ENCODE measurements at places on chromosomes 5 and 9.

- DNase-seq, result no peak
These were observed 86.4 kb downstream of the ARRDC3 start for GRCh38 chr5:91296674-91297143.

DNA sequence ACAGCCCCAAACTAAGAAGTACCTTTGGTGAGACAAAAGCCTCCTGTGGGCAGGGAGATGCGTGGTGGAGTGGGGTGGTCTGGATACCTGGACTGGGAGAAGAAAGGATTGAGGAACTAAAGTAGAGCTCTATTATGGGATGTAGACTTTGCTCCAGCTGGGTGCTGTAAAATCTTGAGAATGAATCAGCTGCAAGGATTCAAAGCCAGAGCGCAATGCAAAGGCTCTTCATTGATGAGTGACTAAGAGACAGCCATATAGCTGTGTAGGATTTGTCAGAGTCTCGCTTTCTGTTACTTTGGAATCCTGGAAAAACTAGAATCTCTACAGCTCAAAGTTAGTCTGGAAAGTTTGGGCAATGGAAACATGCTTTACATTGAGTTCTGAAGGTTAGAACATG, 159.9 kb downstream of the TAF11L14 start:
- DNase-seq, result no peak

- no peak for DNase-seq
These were observed 3.6 kb upstream of the RGS7BP start for GRCh38 chr5:64502196-64502595.

- peak; percentile 24 for DNase-seq
These were observed 23.9 kb downstream of the C5orf15 start for GRCh38 chr5:133944263-133945185.

GRCh38 chr5:176320577-176320976, 41.0 kb downstream of the KIAA1191 start:
- no peak for DNase-seq

DNA sequence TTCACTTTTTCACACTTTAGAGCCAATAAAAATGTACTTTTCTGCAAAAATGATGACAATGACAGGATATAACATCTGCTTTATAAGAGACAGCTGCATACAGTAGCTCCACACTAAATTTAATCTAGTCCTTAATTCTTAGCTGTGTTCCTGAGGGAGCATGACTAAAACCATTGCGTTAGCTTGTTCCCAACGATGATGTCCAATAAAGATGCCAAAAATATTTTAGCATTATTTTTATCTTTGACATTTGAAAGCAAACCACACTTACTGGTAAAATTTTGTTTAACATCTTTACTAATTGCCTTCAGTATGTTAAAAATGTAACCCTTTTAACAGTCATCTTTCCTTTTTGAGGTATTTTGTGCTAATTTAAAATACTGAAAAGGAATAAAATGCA, 382.7 kb downstream of the CHSY3 start:
- no peak for DNase-seq

DNA sequence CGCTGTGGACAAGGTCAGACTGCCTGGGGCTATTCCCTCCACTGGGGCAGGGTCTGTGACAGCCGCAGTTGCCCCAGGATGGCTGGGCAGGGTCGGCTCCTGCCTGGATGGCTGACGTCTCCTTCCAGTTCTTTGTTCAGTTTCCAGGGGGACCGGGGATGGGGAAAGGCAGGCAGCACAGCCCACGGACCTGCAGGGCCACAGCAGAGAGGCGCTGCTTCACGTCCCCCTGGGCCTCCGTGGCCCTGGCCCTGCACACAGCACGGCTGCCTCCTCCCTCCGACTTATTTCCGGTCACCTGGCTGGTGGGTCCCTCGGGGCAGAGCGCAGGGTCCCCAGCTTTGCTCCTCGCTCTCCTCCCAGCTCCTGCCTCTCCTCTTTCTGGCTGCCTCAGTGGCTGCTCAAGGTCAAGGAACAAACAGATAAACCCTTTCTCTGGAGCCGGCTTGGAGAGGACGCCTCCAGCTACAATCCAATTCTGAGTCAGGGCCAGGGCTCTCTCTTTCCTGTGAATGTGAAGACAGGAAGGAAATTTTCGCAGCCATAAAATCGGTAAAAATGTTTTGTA, 169.7 kb downstream of the C9orf50 start:
- DNase-seq, result no peak

GRCh38 chr5:79621056-79621455, 8.8 kb downstream of the TENT2 start:
- DNase-seq, result no peak

DNA sequence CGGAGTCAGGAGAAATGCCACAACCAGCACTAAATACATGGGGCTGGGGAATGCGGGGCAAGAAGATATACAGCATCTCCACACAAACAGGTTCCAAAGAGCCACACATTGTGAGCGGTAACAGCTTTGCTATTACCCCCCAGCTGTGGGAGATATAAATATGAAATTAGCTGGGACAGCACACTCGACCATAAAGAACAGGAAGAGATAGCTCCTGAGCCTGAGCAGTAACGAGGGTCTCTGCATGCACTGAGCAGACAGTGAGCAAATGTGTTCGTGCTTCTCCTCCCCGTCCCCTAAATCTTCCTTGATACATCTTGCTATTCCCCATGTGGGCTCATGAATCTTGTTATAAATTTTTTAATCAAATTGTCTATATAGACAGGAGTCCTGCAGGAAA, 53.1 kb downstream of the ADAMTS2 start:
- DNase-seq, result no peak

DNA sequence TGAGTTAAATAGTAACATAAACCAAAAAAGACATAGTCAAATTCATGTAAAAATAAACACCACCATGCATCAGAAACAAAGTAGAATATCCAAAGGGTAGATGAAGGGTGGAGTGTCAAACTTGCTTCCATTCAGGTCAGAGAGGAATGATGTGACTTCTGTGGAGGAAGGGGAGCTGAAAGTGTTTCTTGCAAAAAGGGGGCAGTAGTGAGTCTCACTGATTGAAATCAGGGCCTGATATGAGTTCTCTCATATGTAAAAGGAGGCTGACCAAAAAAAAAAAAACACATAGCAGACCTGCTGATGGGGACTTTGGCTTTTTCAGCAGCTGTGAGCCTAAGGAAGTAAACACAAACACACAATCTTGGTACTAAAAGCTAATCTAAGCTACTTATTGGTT, 38.8 kb upstream of the RGMB start:
- peak; percentile 1 for DNase-seq

GRCh38 chr9:97981846-97982682, 1.1 kb upstream of the ANP32B start:
- DNase-seq, result no peak

DNA sequence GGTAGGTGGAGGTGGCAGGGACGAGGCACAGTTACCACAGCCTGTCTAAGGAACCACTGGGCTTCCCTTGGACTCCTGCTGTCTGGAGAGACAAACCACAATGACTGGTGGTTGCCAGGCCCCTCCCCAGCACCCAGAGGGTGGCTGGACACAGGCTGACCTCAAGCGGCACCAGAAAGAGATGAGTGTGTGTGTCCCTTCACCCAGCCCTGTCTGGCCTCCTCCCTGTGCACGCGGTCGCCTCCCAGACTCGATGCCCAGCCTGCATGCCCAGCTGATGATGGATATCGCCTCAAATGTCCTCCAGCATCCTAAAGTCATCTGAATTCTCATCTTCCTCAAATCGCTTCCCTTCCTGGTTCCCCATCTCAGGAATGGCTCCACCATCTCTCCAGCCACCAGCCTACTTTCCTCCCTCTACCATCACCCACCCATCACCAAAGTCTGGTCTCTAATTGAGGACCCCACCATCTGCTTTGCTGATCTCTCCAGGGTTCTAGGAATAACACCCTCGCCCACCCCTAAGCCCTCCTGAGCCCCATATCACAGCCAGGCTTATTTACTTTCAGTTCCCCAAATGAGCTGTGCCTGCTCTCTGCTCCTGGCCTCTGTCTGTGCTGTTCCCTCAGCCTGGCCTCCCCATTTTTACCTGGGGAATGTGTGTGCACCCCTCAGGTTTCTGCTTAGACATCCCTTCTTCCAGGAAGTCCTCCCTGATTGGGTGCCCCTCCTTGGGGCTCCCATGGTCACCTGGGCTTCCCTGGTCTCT, 52.5 kb upstream of the GGTA1 start:
- no peak for DNase-seq

DNA sequence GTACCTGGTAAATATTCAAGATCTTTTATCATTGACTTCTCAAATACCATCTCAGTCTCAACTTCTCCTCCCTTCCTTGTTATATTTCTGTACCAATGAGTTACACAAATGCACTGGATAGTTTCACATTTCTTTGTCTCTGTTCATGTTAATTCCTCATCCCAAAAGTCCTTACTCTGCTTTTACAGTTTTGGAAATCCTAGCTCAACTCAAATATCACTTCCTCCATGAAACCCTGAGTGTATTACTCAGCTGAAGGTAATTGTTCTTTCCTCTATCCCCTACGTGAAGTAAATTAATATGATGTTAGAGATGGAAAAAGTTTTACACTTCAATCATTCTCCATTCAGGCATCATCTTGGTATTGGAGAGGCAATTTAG, 241.5 kb downstream of the TLE4 start:
- DNase-seq, result no peak

DNA sequence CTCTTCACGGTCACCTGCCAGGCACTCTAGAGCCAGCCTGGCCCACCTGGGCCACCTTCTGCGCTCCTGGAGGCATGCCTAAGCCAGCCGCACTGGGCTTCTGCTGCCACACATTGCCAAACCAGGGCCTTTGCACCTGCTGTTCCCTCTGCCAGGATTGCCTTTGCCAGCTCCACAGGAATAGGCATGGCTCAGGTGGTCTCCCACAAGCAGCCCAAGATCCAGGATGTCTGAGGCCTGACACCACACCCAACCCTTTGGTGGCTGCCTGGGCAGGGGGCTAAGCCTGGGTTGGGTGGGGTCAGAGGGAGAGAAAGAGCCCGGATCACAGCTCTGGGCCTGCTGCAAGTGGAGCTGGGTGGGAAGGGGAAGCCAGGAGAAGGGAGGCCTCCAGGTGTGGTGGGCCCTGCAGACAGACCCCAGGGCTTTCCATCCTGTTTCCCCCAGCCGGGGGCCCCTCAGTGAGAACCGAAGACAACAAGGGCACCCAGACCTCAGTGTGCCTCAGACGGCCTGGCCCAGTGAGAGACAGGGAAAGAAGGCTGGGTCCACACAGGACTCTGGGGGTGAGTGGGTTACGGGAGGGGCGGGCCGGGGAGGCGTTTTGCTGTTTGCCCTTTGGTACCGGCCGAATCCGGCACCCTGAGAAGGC, 672 bp upstream of the SUSD3 start:
- DNase-seq, result no peak

GRCh38 chr9:76650692-76651091, 113.5 kb upstream of the PCA3 start:
- no peak for DNase-seq

DNA sequence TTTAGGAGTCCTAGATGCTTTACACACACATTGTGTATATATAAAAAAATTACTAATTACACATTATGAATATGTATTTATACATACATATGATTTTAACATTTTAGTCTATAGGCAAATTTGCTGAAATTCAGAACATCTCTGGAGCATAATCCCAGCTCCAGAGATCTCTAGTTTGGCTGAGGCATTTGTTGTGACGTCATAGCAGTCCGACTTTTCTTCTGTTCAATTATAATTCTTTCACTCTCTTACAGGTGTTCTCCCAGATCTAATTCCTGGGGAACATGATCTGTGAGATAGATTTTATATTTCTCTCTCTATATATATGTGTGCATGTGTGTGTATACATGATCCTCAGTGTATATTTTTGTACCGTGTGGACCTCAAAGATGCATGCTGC, 1876.2 kb downstream of the EFNA5 start:
- no peak for DNase-seq

GRCh38 chr9:87592554-87593358, 95.1 kb downstream of the DAPK1 start:
- no peak for DNase-seq

DNA sequence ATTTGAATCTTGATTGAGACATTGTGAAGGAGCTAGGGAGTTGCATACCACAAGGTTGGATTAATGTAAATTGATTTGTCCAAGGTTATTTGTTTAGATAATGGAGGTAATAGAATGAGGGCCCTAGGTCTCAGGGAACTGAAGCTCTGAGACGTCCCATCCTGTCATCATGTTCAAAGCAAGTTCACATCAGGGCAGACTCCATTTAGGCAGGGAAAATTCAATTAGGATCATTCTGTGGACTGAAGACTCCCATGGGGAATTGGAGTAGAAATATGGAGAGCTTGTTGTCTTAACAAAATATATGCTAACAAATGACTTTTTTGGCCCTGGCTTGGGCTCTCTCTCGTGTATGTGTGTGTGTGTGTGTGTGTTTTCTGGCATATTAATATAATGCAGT, 722.0 kb upstream of the ADAMTS16 start:
- DNase-seq, result no peak

- DNase-seq, result no peak
These were observed 128.0 kb upstream of the IL12B start for GRCh38 chr5:159458217-159458711.

- DNase-seq, result no peak
These were observed 209.5 kb upstream of the MVB12B start for GRCh38 chr9:126117158-126117425.

DNA sequence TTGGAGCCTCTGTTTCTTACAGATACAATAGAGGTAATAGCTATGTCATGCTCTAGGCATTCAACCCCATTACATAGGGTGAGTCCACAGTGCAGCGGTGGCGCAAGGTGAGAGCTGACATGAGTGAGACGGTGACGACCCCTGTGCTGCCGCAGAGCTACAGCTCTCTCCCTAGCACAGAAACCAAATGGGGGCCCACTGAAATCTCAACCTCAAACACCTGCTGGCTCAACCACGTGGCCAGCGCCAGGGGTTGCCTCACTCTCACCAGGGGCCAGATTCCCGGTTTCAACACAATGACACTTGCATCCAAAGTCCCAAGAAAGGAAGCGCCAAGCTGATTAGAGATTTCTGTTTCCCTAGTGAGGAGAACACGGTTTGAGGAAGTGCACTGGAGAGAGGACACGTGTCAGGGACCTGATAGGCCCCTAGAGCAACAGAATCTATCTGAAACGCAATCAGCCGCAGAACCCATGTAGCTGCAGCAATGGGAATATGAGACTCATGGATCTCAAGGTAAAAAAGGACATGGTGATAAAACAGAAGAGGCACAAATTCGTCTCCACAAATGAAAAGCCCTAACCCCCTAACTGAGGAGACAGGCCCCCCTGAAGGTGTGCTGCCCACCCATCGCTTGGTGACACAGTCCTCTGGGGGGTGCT, 114.3 kb downstream of the CRB2 start:
- peak; percentile 55 for DNase-seq

- DNase-seq, result no peak
These were observed 83.7 kb upstream of the DHFR start for GRCh38 chr5:80738466-80738865.

DNA sequence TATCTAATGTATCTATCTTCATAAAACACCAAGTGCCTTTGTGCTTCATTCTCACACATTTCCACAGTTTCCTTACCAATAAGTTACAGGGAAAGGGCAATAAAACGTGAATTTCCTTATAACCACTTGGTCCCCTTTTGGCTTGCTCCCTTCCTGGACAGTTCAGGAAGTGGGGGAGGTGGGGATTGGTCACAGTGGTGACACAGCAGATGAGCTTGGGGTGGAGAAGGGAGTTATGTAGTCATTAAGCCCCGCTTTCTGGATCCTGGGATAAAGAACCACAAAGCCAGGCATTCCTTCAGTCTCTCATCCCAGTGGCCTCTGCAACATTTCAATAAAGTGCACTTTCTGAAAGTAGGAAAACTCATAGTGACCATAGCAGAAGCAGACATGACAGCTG, 47.1 kb upstream of the FYB1 start:
- DNase-seq, result peak; percentile 3

- no peak for DNase-seq
These were observed 16.7 kb upstream of the MED10 start for GRCh38 chr5:6395102-6395445.

Measured in Kasumi-1 (cell line).